ENCODE measurements at places on chromosomes 2 and 18.
A peak's percentile ranks its signal among the peaks of the same experiment; 100 is the strongest.

DNA sequence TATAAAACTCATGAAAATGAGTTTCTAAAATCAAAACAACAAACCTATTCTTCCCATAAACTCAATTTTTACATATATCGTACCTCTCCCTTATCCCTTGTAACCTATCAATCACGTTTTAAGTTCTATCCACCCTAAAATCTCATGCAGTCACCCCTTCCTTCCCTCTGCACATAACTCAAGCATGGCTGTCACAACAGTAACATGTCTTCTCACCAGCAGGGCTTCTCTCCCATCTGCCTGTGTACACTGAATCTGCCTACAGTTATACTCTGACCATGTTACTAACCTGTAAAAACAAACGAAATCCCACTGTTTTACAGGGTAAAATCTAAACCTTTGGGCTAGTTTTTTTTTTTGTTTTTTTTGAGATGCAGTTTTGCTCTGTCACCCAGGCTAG is 68.2 kb downstream of the MAP4K3 start:
- DNase-seq, result no peak

DNA sequence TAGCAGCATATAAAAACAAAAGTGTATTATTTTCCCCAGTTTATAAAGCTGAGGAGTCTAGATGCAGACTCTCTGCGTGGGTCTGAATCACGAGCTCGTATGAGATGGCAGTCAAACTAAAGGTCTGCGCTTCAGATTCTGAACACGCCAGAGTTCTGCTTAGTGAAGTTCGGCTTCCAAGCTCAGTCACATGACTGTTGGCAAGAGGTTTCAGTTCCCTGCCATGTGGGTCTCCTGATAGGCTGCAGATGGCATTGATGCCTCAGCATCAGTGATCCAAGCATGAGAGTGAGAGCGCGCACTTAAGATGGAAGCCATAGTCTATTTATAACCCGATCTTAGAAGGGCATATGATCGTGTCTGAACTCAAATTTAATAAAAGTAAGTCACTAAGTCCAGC is 242.8 kb upstream of the DOK6 start:
- DNase-seq, result no peak

GRCh38 chr2:15627817-15628684 is 36.4 kb downstream of the DDX1 start:
- DNase-seq, result no peak

- DNase-seq, result no peak
Measured at GRCh38 chr2:45770811-45771210, 119.3 kb downstream of the PRKCE start.

GRCh38 chr18:50232419-50232818 is 33.9 kb downstream of the CFAP53 start:
- DNase-seq, result no peak

GRCh38 chr18:79384151-79384807 is 11.5 kb upstream of the NFATC1 start:
- no peak for DNase-seq

DNA sequence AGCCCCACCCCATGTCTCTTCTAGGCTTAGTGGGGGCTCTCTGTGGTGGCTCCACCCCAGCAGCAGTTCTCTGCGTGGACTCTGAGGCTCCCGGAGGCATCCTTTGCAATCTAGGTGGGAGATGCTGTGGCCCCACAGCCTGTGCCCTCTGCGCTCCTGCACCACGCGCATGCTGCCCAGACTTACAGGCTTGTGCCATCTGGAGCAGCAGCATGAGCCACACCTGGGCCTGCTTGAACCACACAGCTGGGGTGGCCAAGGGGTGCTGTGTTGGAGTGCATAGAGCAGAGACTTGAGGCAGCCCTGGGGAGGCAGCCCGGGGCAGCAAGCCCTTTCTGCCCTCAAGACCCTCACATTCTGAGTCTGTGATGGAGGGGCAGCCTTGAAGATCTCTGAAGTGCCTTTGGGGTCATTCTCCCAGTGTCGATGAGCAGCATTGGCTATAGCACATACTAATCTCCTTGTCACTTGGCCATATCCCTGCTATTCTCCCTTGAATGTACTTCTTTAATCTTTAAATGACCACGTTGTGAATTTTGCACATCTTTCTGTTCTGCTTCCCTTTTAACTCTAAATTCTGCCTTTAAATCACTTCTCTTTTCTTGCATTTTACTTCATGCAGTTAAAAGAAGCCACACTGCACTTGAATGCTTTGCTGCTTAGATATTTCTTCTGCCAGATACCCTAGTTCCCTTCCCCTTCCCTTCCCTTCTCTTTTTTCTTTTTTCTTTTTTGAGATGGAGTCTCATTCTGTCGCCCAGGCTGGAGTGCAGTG is 62.4 kb downstream of the NCAPH start:
- peak; percentile 45 for DNase-seq

GRCh38 chr2:192060161-192060560 is 134.6 kb downstream of the TMEFF2 start:
- no peak for DNase-seq

DNA sequence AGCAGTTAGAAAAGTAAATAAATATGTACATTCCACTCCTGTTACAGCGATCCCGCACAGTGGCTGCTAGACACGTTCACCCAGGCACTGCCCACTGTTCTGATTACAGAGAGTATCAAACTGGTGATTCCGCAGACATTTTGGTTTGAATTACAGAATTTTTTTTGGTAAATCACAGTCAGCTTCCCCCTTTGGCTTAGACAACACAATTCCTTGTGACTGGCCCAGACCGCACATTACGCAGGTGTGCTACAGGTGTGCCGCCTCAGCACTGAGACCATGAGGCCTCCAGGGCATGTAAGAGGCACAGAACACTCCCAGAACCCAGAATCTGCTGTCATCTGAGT is 112.3 kb downstream of the PXDN start:
- DNase-seq, result no peak

DNA sequence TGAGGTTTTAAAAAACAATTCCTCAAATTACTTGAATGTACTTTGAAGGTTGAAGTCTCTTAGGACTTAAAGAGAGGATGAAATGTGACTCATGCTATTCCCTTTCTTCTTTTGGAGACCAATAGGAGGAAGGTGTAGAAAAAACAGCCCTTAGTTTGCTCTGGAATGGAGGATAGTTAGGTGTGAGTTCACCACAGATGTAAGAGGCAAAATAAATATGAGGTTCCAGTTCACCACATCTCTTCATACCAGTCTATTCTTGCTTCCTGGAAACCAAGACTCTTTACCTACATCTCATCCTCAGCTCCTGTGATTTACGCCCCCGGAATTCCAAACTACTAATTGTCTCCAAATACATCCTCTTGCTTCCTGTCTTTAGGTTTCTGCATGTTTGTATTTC is 77.5 kb upstream of the TTC21B start:
- DNase-seq, result no peak

- DNase-seq, result peak; percentile 72
Measured at GRCh38 chr2:190947711-190948251, 66.2 kb downstream of the STAT1 start.

GRCh38 chr2:239943571-239943970 is 81.6 kb downstream of the NDUFA10 start:
- no peak for DNase-seq

GRCh38 chr2:76684756-76685155 is 837.4 kb downstream of the LRRTM4 start:
- DNase-seq, result no peak

DNA sequence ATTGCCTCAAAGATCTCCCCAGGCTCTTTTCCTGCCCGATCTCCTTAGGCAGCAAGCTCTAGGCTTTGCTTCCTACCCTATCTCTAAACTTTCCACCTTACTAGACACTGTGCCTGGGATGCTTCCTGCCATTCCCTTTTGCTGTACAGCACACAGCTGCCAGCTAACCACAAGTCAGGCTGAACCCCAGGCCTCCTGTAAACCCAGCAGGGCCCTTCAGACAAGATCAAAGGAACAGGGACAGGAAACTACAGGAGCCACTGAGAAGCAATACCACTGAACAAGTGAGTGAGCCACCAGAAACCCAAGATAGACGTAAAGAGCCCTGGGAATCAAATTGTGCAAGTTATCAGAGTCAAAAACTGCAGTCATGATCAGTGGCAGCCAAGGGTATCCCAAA is 180.7 kb downstream of the SUCLG1 start:
- no peak for DNase-seq

GRCh38 chr2:85971366-85971765 is 82.6 kb upstream of the ST3GAL5 start:
- DNase-seq, result no peak

DNA sequence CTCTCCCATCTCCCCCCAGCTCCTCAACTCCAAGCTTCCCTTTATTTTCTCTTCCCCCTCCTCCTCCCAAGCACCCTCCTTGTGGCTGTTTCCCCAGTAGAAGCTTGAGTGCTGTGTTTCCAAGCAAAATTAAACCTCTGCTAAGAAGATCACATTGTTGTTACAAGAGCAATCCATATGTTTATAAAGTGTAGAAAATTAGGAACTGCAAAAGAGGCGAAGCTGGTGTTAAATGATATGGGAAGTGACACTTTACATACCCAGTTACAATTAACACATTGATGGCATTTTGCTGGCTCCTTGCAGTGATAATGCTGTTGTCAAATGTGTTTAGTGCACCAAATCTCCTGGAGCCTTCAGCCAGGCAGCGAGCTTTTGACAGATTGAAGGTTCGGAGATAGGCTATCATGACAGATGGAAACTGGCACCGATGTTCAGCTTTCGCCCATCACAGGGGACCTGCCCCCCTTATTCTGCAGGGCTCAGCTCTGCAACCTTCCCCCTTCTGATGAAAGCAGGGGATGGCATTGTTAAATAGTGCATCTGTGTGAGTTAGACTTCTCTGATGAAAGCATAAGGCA is 259.8 kb upstream of the ATP5MC3 start:
- DNase-seq, result no peak

DNA sequence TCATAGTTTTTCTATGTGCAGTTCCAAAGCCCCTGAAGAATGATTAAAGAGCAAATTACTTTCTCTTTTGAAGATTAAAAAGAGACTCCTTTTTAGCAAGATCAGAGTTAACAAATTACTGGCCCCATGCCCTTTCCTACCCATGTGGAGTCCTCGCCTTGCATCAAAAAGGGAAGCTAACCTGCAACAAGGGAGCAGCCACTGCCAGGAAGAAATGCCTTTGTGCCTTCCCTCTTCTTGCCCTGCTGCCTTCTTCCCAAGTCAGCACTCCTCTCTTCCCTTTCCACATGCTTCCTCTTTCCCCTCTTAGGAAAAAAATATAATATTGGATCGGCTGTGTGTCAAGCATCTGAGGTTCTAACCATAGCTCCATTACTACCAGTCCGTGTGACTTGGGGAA is 37.1 kb upstream of the CYP1B1 start:
- peak; percentile 78 for DNase-seq

DNA sequence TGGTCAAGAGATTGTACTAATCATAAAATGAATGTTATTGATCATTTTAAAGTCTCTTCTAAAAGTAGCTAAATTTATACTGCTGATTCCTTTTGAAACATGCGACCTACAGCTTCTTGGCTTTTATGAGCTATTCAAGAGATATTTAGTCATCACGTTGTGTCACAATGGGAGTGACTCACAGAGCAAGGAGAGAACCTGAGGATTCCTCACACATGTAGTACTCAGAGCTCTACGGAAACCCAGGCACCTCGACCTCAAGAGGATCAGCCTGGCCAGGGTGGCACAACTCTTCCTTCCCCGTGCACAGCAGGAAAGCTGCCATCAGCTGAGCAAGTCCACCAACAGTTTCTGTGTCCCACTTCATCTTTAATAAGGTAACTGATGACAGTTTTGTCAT is at the start of gene DHRS9:
DHRS9 (plus strand) TSS at position 223 of the 400 bp plus-strand sequence. CDS start 12,019 bp downstream, outside the sequence.
- DNase-seq, result peak; percentile 95

- DNase-seq, result no peak
Measured at GRCh38 chr2:233338812-233339368, 15.4 kb upstream of the DGKD start.

GRCh38 chr2:242032780-242033656 is 163.5 kb downstream of the RTP5 start:
- DNase-seq, result no peak

DNA sequence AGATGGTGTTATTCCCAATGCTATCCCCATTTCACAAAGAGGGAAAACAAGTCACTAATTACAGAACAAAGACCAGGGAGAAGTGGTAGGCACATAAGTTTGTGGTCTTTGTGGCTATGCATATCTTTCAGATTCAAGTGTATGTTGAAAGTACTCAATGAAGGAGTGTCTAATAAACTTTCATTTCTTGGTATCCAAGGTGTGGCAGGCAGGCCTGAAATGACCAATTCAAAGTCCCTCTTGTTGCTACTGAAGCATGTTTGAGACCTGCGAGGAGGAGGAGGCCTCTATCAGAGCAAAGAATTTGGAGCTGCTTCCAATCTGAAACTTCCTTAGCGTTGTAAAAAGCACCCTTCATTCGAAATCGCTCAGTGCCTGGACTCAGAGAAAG is 60.9 kb upstream of the KLF7 start:
- DNase-seq, result no peak

DNA sequence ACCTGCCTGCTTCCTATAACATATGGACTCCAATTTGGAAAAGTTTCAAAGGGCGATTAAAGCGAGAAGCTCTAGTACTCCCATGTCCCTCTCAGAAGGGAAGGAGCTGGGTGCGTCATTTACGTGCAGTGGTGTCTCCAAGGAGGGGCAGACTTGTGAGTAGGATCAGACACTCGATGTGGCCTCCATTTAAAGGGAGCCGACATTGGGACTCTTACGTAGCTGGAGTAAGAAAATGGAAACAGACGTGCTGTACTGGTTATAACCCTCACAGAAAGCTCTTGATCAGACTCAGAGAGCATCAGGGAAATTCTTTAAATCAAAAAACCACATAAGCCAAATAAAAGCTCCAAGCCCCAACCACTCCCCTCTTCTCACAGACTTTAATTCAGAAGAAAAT is 198.5 kb downstream of the KLHL29 start:
- DNase-seq, result no peak

DNA sequence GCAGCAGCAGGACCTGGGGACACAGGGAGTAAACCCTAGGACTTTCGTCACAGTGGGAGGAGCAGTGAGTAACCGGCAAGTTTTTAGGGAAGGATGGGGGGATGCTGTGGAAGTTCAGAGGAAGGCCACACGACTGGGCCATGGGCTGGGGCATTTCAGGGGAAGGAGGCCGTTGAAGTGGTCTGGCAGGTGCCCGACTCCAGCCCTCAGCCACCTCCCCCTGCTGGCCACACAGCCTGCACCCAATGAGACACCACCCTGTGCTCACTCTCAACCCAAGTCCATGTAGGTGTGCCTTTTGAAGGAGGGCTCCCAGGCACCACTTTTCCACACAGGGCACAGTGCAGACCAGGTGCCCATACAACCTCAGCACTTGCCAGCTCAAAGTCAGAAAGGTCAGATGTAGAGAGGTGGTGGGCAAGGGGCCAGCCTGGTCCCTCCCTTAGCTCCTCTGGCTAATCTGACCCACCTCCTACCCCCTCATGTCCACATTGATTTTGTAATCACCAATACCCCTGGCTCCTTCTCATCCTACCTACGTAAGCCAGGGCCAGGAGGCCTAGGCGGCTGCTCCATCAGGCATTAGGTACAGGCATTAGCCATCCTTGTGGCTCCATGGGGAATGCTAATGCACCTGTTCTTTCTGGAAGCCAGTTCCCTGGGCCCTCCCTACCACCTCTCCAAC is 211.2 kb downstream of the SMAD2 start:
- no peak for DNase-seq

DNA sequence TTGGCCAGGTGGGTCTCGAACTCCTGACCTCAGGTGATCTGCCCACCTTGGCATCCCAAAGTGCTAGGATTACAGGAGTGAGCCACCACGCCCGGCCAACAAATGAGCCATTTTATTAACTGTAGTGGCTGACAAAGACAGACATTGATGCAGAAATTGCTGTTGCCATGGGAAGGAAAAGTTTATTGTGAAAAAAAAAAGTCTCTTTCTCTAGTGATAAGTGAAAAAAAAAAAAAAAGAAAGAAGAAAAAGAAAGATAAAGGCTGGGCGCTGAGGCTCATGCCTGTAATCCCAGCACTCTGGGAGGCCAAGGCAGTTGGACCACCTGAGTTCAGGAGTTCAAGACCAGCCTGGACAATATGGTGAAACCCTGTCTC is 39.8 kb upstream of the RAB1A start:
- no peak for DNase-seq

GRCh38 chr2:2914252-2914651 is 463.4 kb downstream of the EIPR1 start:
- no peak for DNase-seq
